T-helper 2 cell treated with Interferon-gamma antibody and Interleukin-4, amounts not matched to agents 5 μg/mL and 100 μg/mL, for 36 hours (primary cell): ENCODE measurements at places on chromosomes 5 and 9.

- H3K36me3 ChIP-seq, result peaks cover 57% of the 10 kb centered on the region
- no peaks in the 10 kb centered on the region for H3K27me3 ChIP-seq
- DNase-seq, result no peak
- no peak overlapping the region for H3K4me3 ChIP-seq
- H3K27ac ChIP-seq, result no peak overlapping the region
- no peaks in the 10 kb centered on the region for H3K4me1 ChIP-seq
These were observed 18.8 kb upstream of the SLC6A3 start for GRCh38 chr5:1464096-1464446.

- no peak for DNase-seq
- H3K27me3 ChIP-seq, result peaks cover 22% of the 10 kb centered on the region
- no peaks in the 10 kb centered on the region for H3K36me3 ChIP-seq
These were observed 36.7 kb downstream of the HK3 start for GRCh38 chr5:176862330-176862995.

- no peaks in the 10 kb centered on the region for H3K36me3 ChIP-seq
- no peaks in the 10 kb centered on the region for H3K4me1 ChIP-seq
- DNase-seq, result no peak
- H3K27me3 ChIP-seq, result no peaks in the 10 kb centered on the region
- H3K4me3 ChIP-seq, result no peak overlapping the region
These were observed 547.1 kb downstream of the CDH12 start for GRCh38 chr5:22306011-22306410.

- no peaks in the 10 kb centered on the region for H3K36me3 ChIP-seq
- no peaks in the 10 kb centered on the region for H3K27me3 ChIP-seq
- no peak for DNase-seq
These were observed 49.2 kb downstream of the KCTD16 start for GRCh38 chr5:144219869-144220268.

- DNase-seq, result no peak
- H3K36me3 ChIP-seq, result no peaks in the 10 kb centered on the region
- H3K4me1 ChIP-seq, result peaks cover 4% of the 10 kb centered on the region
- H3K27ac ChIP-seq, result no peak overlapping the region
These were observed 418.5 kb upstream of the MEF2C start for GRCh38 chr5:89301321-89302025.

DNA sequence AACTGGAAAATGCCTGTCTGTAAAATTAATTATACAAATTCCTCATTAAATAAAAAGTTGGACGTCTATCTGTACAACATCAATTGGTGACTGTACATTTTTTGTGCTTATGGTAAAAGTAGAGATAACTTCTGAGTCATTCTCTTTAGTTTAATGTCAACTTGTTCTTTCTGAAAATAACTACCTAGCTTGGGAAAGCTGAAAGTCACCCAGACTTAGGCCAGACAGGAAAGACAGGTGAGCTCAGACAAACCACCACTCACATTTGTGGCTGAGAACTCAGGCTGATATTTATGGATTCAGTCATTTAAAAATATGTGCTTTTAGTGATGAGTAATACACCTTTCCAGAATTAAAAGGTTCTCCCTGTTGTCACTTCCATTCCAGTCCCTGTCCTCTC, 31.9 kb upstream of the ENTREP1 start:
- no peak overlapping the region for H3K4me3 ChIP-seq
- no peaks in the 10 kb centered on the region for H3K36me3 ChIP-seq
- peaks cover 7% of the 10 kb centered on the region for H3K27me3 ChIP-seq

DNA sequence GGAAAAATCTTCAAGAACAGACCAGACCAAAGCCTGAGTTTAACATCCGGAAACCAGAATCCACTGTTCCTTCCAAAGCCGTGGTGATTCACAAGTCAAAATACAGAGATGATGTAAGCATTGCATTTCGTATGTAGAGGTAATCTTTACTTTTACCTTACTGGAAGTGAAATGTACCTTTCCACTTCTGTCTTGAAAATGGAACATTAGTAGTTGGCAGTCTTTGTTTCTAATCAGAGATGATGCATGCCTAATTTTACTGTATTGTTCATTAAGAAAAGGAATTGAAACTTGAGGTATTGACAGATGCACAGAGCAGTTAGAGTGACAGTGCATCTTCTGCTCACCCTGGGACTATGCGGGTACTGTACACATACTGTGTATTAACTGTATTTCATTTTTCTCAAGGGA, 34.6 kb downstream of the HABP4 start:
- H3K4me3 ChIP-seq, result no peak overlapping the region
- H3K36me3 ChIP-seq, result peaks cover 14% of the 10 kb centered on the region
- no peaks in the 10 kb centered on the region for H3K27me3 ChIP-seq
- no peak for DNase-seq
- no peaks in the 10 kb centered on the region for H3K4me1 ChIP-seq

DNA sequence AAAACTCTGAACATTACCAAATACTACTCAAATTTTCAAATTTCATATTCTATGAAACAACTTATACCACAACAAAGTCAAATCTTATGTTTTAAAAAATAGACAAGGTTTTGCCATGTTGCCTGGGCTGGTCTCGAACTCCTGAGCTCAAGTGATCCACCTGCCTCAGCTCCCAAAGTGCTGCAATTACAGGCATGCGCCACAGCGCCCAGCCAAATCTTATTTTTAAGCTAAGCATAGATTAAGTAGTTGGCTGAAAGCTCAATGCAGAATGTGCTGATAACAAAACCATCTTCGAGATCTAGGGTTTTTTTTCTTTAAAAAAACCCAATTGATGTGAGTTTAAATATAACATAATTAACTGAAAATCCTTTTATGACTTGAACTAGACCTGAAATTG, 6.4 kb downstream of the LMBRD2 start:
- peaks cover 12% of the 10 kb centered on the region for H3K4me1 ChIP-seq
- peaks cover 13% of the 10 kb centered on the region for H3K36me3 ChIP-seq
- no peaks in the 10 kb centered on the region for H3K27me3 ChIP-seq
- DNase-seq, result no peak

GRCh38 chr9:136286359-136286986, 17.4 kb downstream of the CCDC187 start:
- DNase-seq, result no peak
- H3K27me3 ChIP-seq, result no peaks in the 10 kb centered on the region
- H3K36me3 ChIP-seq, result no peaks in the 10 kb centered on the region
- peaks cover 2% of the 10 kb centered on the region for H3K4me1 ChIP-seq
- H3K4me3 ChIP-seq, result no peak overlapping the region

DNA sequence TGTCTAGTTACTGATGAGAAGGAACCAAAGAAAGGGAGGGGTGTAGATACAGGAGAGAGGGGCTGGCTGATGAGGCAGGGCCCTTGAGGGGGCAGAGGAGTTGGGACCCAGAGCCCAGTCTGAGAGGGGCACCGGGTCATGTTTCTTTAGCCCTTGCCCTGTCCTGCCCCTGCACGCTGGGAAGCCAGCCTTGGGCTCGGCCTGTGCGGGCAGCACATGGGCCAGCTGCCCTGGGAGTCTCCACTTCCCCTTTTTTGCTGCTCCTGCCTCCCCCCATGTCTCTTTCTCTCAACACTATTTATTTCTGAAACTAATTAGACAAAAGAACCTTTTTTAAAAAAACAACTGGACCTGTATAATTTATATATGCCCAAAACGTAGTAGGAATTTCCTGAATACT, 20.5 kb downstream of the MVB12B start:
- DNase-seq, result no peak
- no peaks in the 10 kb centered on the region for H3K4me1 ChIP-seq
- no peak overlapping the region for H3K4me3 ChIP-seq
- H3K27ac ChIP-seq, result no peak overlapping the region

GRCh38 chr9:86322973-86323644, 31.1 kb downstream of the TUT7 start:
- H3K27ac ChIP-seq, result peak overlapping the region; percentile 6
- H3K27me3 ChIP-seq, result no peaks in the 10 kb centered on the region
- no peak overlapping the region for H3K4me3 ChIP-seq
- peaks cover 4% of the 10 kb centered on the region for H3K4me1 ChIP-seq
- H3K36me3 ChIP-seq, result peaks cover 81% of the 10 kb centered on the region
- no peak for DNase-seq

- H3K36me3 ChIP-seq, result no peaks in the 10 kb centered on the region
- no peak for DNase-seq
- no peak overlapping the region for H3K4me3 ChIP-seq
- H3K4me1 ChIP-seq, result peaks cover 2% of the 10 kb centered on the region
- peaks cover 5% of the 10 kb centered on the region for H3K27me3 ChIP-seq
These were observed 5.5 kb downstream of the OBP2B start for GRCh38 chr9:133203506-133204075.

GRCh38 chr9:124443625-124444024, 6.6 kb upstream of the ADGRD2 start:
- DNase-seq, result no peak
- H3K27ac ChIP-seq, result no peak overlapping the region
- no peaks in the 10 kb centered on the region for H3K4me1 ChIP-seq
- H3K4me3 ChIP-seq, result no peak overlapping the region
- no peaks in the 10 kb centered on the region for H3K36me3 ChIP-seq
- H3K27me3 ChIP-seq, result peaks cover 10% of the 10 kb centered on the region

GRCh38 chr5:73188764-73189531, 16.0 kb downstream of the TMEM174 start:
- no peak overlapping the region for H3K4me3 ChIP-seq
- H3K4me1 ChIP-seq, result no peaks in the 10 kb centered on the region
- peaks cover 44% of the 10 kb centered on the region for H3K27me3 ChIP-seq
- no peak overlapping the region for H3K27ac ChIP-seq
- no peaks in the 10 kb centered on the region for H3K36me3 ChIP-seq

DNA sequence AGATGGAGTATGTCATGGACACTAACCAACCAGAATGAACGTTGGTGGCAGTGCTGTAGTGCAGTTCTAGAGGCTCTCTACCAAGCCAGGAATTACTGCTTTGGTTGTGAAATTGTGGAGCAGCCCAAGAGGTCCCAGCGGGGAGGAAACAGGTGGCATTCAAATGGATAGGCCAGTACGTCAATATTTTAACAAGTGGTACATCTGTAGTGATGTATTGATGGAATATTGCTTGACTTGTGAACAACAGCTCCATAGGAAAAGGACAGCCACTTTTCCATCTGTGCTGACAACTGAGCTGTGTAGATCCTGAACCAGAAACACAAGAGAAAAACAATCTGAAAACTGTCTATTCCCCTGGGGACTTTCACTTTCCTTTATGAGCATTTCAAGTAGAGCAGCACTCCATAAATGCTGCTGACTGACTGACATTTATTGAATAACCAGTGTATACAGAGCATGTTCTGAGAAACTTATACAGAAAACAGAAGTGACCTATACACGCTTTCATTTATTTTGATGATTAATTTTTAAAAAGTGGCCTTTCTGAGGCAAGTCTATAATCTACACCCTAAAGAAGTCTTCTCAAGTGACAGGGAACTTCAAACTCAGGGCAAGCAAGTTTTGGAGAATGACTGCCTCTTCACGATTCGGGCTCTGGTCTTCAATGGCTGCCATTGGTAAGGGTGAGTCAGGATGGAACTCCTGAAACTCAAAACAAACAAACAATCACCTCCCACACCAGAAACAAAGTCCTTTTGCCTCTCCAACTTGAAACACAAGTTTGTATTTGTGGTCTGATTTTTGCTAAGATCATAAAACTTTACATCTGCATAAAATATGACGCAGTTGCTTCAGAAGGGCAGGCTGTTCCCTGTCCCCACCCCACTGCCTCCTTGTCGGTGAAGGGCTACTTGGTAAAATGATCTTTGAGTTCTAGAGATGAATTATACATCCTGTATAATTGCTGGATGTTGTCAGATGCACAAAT, 362.4 kb downstream of the NDUFS4 start:
- H3K36me3 ChIP-seq, result no peaks in the 10 kb centered on the region
- no peak for DNase-seq
- no peak overlapping the region for H3K4me3 ChIP-seq
- H3K27ac ChIP-seq, result no peak overlapping the region
- H3K4me1 ChIP-seq, result no peaks in the 10 kb centered on the region

GRCh38 chr9:68653141-68653595, 51.9 kb upstream of the PIP5K1B start:
- H3K4me3 ChIP-seq, result peak overlapping the region; percentile 14
- peak; percentile 79 for DNase-seq
- H3K27ac ChIP-seq, result no peak overlapping the region
- peaks cover 19% of the 10 kb centered on the region for H3K4me1 ChIP-seq
- H3K27me3 ChIP-seq, result no peaks in the 10 kb centered on the region

GRCh38 chr5:93305984-93306383, 275.0 kb downstream of the NR2F1-AS1 start:
- no peaks in the 10 kb centered on the region for H3K4me1 ChIP-seq
- no peak overlapping the region for H3K4me3 ChIP-seq
- H3K36me3 ChIP-seq, result no peaks in the 10 kb centered on the region
- H3K27ac ChIP-seq, result no peak overlapping the region

DNA sequence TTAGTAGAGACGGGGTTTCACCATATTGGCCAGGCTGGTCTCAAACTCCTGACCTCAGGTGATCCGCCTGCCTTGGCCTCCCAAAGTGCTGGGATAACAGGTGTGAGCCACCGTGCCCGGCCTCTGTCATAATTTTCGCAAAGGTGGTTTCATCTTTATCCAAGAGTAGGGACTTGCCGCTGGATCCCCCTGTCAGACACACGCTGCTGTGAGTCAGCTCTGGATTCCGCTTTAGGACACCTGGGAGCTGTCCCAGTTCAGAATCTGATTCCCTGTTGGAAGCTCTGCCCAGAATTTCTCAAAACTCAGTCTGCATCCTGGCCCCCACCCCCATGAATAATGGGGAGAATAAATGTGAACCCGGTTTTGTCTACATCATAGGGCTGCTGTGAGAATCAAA, 17.9 kb upstream of the GRHPR start:
- peaks cover 8% of the 10 kb centered on the region for H3K4me1 ChIP-seq
- H3K27ac ChIP-seq, result no peak overlapping the region
- no peak for DNase-seq
- H3K4me3 ChIP-seq, result no peak overlapping the region

- no peak for DNase-seq
- H3K36me3 ChIP-seq, result no peaks in the 10 kb centered on the region
- peaks cover 1% of the 10 kb centered on the region for H3K4me1 ChIP-seq
- H3K27ac ChIP-seq, result no peak overlapping the region
- no peak overlapping the region for H3K4me3 ChIP-seq
- H3K27me3 ChIP-seq, result no peaks in the 10 kb centered on the region
These were observed 227.8 kb upstream of the DMAC1 start for GRCh38 chr9:8027351-8027750.

DNA sequence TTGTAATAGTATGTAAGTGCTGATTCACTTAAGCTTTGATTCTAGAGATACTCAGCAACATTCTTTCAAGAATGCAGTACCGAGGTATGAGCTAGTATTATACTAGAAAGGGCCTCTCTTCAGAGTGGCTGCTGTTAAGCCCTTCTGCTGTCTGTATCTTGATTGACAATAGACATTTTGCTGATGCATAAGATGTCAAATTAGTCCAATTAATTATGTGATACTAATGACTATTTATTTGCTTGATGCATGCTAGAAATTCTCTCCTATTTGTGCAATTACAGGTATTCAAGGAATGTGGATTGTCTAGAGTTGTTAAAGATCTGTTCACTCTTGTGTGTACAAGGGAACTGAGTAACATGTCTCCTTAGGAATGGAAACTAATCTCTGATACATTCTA, 92.3 kb upstream of the PTGER4 start:
- H3K27me3 ChIP-seq, result no peaks in the 10 kb centered on the region
- no peak overlapping the region for H3K4me3 ChIP-seq
- H3K27ac ChIP-seq, result no peak overlapping the region
- H3K4me1 ChIP-seq, result peaks cover 21% of the 10 kb centered on the region
- peaks cover 10% of the 10 kb centered on the region for H3K36me3 ChIP-seq

DNA sequence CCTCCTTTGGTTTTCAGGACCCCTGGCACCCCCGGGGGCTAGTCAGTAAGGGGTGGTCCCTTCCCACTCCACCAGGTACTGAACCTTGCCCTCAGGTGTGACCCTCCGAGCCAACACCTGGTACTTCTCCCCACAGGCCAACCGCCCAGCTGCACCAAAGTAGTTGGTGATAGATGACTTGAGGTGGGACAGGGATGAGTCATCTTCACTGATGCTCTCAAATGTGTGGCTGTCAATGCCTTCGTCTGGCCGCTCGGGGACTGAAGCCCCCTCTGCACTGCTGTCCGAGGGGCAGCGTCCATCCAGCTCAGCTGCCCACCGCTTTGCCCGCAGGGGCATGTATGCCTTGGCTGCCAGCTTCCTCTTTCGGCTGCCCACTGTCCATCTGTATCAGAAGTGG, 15.2 kb upstream of the PSMD5 start:
- DNase-seq, result no peak
- H3K27me3 ChIP-seq, result no peaks in the 10 kb centered on the region
- no peak overlapping the region for H3K27ac ChIP-seq
- peaks cover 78% of the 10 kb centered on the region for H3K36me3 ChIP-seq
